CD4-positive, alpha-beta T cell treated with Interleukin-1 beta for 1 hour (primary cell): ENCODE measurements at places on chromosomes 3 and 15.

GRCh38 chr3:42852441-42852840 is 23.2 kb downstream of the CYP8B1 start:
- DNase-seq, result no peak

- no peak for DNase-seq
Observed at GRCh38 chr3:195042743-195043606, 228.0 kb downstream of the XXYLT1 start.

DNA sequence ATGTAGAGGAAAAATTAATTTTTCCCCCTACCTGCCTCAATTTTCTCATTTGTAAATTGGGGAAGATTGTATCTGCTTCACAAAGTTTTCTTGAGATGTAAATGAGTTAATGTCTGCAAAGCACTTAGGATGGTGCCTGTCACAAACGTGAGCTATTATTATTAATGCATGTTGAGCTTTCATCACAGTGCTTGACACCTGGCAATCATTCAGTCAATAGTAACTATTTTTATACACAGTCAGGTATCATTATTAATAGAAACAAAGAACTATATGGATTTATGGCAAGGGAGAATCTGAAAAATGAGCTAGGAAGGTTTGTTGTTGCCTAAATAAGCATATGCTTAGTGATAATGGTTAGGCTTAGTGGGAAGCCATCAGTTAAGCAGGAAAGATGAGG is 238.2 kb upstream of the GRM7 start:
- no peak for DNase-seq

DNA sequence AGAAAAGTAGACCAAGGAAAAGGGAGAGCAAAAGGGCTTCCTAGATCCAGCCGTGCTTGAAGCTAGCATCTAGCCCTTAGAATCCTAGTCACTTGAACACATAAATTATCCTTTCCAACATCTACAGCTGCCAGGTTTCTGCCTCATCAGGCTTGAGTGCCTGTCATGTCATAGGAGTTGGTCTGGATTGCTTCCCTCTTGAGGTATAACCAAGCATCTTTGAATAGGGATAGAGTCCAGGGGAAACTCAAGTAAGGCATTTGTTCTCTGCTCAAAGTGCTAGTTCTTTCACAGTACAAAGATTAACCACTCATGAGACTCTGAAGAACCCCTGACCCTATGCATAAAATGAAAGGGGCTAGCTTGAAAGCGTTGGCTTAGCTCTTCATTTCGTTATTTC is 72.3 kb downstream of the SLCO3A1 start:
- no peak for DNase-seq

DNA sequence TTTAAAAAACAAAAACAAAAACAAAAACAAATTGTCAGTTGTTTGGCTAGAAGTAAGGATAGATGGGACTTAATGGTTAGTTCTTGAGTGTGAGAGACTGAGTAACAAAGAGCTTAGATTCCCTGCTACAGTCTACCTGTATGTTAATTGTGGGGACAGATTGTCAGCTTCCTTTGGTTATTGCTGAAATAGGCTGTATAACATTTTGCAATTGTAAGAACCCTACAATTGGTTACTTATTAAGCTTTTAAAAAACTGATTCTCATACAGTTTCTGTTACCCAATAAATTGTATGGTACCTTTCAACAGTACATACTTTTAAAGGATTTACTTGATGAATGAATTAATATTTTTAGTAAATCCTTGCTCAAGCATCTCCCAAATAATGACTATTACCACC is 35.3 kb downstream of the CLASP2 start:
- DNase-seq, result no peak

DNA sequence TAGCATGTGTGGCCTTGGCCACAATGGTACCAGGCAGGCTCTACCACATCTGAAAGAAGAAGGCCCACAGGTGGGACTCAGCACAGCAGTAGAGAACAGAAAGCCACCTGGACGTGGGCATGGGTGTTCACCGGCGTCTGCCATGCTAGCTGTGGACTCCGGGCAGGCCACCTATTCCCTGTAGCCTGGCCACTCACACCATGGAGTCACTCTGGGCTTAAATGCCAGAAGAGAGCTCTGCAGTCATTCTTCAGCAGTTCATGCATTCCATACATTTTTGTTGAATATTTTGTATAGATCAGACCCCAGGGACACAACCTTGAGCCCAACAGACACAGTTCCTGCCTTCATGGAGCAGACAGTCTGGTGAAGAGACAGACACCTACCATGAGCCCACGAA is 138.6 kb downstream of the SRGAP3 start:
- DNase-seq, result no peak

DNA sequence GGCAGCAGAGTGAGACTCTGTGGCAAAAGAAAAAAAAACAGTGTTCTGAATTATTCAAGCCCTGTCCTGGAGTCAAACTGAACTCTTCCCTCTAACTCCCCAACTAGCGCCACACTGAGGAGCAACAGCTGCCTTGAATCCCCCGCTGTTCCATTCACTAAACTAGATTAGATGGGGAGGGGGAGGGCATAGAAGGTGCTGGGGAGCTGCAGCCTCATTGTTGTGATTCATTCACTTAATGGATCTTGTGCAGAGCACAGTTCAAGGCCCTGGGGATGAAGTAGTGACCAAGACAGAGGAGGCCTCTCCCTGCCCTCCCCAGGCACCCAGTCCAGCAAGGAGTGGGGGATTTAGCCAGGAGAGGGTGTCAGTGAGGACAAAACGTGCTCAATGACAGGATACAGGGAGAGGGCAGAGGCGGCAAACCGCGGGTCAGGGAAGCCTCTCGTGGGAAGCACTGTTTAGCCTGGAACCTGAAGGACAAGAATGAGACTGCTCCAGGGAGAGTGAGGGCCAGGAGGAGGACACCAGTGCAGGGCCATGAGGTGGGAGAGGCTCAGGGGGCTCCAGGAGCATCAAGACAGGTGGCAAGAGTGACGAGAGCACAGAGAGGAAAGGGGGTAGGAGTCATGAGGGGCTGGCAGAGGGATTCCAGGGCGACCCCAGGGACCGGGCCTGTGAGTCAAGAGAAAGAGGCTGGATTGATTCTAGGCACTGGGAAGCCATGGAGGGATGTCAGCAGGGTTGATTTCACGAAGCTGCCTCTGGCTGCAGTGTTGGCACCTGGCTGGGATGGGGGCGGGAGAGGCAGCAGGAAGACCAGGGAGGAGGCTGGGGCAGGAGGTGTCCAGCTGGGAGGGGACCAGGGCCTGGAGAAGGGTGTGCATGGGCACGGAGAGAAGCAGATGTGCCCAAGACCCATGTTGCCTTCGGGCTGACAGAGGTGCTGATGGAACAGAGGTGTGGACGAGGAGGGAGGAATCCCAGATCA is 31.4 kb downstream of the ALS2CL start:
- no peak for DNase-seq

DNA sequence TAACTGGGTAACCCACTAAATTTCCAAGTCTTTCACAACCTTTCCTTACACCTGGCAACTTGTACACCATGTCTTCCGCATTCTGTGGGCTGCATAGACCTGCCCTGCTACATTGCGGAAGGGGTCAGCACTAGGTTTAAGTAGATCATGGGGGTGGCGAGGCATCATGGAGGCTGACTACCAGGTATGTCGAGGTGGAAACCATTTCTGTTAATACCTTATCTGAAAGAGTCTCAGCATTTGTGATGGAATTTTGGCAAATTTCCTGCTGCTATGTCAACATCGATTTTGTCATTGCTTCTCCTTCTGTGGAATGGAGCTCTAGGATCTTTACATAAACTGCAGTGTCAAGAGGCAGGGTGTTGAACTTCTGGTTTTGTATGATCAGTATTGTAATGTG is 187.2 kb downstream of the GHSR start:
- no peak for DNase-seq

GRCh38 chr3:157871838-157872460 is 234.3 kb downstream of the SHOX2 start:
- no peak for DNase-seq

GRCh38 chr3:189572249-189572648 is 58.9 kb upstream of the TP63 start:
- DNase-seq, result no peak

DNA sequence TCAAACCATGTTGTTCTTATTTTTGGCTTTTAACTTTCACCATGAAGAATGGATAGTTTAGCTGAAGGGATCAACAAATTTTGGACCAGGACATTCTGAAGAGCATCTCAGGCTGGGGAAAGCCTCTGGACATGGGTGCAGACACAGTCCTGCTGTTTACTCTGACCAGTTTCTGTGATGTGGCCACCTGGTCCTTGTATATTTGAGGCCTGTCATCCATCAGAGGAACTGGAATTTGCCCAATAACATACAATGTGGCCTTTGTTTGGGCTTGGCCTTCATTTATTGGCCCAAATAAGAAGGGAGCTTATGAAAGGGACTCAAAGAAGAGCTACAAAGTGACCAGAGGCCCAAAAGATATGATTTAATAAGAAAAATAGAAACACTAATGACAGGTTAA is 127.9 kb downstream of the MYRIP start:
- DNase-seq, result no peak

GRCh38 chr3:29697989-29698388 is 417.1 kb downstream of the RBMS3 start:
- no peak for DNase-seq

DNA sequence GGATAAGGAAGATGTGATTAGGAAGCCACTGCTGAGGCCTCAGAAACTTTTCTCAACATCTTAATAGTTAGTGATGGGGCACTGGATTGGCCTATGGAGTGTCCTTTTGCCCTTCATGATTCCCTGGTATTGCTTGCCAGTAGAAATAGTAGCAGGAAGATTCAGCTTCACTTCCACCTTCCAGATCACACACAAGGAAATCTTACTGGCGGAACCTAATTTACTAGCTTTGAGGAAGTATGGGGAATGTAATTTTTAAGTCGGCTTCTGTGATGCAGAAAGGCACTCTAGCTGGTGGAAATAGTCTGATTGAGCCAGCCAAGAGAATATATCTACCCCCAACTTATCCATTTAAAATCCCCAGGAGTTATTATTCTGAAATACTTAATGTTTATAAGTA is 46.5 kb downstream of the LPP start:
- DNase-seq, result no peak
